ENCODE measurements at places on chromosomes 5 and 9. TPM values are rescaled to one million over a fixed set of nuclear protein-coding genes. Genes with fewer than 3 reads are reported as not detected.

The MED7 gene
- 9.3 TPM for total RNA-seq

The INSL6 gene
- total RNA-seq = not detected

The GABBR2 gene
- 0.66 TPM for total RNA-seq

The SOWAHA gene
- total RNA-seq = 0.21 TPM

The PCDHGA3 gene
- total RNA-seq = not detected

The MLLT3 gene
- total RNA-seq = 4.3 TPM

The MCC gene
- total RNA-seq = 23.0 TPM

The CARTPT gene
- total RNA-seq = not detected

The DCTN3 gene
- 23.6 TPM for total RNA-seq

The EIF4E1B gene
- 0.33 TPM for total RNA-seq

The UBTD2 gene
- 29.2 TPM for total RNA-seq

The LCN6 gene
- not detected for total RNA-seq

The TGFBI gene
- 3.2 TPM for total RNA-seq

The ALDH7A1 gene
- total RNA-seq = 64.3 TPM

The PCDHB9 gene
- not detected for total RNA-seq

The ENHO gene
- 33.3 TPM for total RNA-seq

All from H7 (cell line).